ENCODE measurements at places on chromosomes 5 and 9. TPM values are rescaled to one million over a fixed set of nuclear protein-coding genes. Genes with fewer than 3 reads are reported as not detected.

- DNase-seq = no peak
Observed at GRCh38 chr5:68274847-68275651, 59.5 kb downstream of the PIK3R1 start.

DNA sequence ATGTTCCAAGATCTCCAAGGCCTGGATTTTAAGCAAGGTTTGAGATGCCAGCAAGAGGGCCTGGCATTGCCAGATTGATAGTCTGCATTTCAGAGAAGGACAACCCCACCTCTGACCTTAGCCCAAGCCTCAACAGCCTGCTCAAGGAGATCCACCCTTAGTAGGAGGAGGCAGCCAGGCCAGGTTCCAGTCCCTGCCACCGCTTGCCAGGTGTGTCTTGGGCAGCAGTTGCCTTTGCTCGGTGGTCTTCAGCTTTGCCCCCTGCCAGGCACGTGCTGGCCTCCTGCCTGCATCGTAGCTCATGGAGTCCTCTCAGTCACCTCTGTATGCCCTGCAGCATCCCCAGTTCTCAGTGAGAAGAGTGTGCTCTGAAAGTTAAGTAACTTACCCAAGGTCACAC is 134.2 kb downstream of the KCNIP1 start:
- no peak for DNase-seq

- no peak for DNase-seq
Observed at GRCh38 chr5:57327561-57328367, 153.9 kb downstream of the GPBP1 start.

DNA sequence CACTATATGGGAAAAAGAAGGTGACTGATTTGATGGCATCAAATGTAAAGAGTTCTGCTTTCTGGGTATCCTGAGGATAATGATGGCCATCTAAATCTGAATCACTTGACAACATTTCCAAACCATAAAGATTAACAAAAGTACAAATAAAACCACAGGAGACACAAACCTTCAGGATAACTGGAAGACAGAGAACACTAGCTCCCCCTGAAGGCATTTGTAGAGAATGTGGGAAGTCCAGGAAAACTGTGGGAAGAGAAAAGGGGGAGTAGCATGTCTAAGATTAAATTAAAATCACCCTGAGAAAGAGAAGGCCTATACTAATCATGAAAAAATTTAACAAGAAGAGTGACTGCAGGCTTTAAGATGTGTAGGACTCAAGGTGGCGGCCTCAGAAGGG is 116.2 kb downstream of the PRELID2 start:
- DNase-seq = no peak

GRCh38 chr9:9326749-9327148 is 1286.1 kb downstream of the PTPRD start:
- DNase-seq = no peak

DNA sequence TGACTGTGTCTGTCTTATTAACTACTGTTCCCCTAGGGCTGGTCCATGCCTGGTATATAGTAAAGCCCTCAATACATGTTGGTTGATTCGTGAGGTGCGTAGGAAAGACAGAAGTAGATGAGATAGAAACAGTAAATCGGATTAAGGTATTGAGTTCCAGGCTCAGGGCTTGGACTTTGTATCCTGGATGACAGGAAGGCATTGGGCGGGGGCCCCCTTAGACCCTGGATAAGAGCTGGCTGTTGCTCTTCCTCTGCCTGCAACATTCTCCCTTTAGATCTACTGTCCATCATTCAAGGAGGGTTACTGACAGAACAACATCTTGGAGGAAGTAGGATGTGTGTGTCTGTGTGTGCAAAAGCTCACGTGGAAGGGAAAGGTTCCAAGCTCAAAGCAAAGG is 31.2 kb upstream of the CTNNA1 start:
- no peak for DNase-seq

DNA sequence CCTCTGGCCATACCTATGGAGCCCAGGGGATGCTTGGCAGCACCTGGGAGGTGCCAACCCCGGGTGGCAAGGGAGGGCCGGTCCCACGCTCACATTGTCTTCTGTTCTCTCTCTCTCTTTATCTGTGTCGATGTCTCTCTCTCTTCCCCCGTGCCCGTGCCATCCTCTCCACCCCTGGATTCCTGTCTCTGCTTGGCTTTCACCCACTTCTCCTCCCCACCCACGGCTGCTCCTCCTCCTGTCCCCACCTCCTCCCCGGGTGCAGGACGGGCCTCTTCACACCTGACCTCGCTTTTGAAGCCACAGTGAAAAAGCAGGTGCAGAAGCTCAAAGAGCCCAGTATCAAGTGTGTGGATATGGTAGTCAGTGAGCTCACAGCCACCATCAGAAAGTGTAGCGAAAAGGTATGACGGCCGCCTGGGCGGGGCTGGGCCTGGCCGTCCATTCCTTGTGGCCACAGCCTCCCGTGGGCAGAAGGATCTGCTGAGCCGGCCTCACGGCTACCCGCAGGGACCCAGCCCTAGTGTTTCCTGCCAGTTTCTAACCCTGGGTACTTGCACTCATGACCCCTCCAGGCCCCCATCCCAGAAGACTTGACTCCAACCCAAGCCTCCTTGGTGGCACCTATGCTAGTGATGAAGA is 22.7 kb downstream of the DNM1 start:
- no peak for DNase-seq

- DNase-seq = no peak
Observed at GRCh38 chr5:135240781-135241360, 158.2 kb downstream of the MACROH2A1 start.

DNA sequence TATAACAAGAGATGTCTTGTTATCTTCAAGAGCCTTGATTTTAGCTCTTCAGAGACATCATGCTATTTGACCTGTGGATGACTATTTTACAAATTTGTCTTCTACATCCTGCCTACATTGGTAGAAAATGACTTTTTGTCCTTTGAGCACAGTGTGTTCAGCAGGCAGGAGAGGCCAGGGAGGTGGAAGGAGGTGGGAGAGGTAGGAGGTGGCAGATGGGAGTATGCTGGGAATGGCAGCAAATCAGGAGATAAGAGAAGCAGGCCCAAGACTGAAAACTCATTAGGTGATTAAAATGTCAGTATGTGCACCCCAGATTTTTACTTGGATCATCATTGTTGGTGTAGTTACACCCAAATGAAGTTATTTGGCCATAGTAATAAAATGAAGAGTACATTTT is 44.1 kb downstream of the PTPN3 start:
- DNase-seq = no peak

DNA sequence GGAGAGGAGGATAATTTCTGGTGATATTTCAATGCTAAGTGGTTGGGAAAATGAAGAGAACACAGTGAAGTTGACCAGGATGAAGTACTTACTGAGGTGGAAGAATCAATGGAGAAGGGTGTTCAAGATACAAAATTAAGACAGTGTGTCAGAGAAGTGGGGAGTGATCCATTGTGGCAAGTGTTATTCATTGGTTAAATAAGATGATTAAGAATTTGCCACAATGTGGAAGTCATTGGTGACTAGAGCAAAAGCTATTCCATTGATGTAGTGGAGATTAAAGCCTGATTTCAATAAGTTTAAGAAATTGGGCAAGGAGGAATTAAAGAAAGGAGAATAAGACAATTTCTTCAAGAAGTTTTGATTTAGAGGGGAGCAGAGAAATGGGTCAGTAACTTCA is 118.9 kb downstream of the GHR start:
- no peak for DNase-seq

GRCh38 chr5:110768138-110768860 is 29.5 kb downstream of the SLC25A46 start:
- no peak for DNase-seq

DNA sequence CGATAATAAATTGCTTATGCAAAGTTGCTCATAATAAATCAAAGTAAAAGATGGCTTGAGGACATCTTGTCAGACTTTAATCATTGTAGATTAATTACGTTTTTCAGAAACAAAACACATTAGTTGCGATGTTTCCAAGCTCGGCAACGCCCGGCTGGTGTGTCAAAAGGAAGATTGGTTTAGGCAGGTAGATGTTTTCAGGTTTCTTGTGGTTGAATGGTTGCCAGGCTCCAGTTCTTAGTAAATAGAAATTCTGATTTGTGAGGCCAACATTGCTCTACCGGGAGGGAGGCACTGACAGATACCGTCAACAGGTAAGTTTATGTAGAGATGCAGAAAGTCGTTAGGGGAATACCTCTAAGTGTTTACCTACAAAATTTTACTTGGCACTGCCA is 280.3 kb downstream of the NPR3 start:
- DNase-seq = no peak

DNA sequence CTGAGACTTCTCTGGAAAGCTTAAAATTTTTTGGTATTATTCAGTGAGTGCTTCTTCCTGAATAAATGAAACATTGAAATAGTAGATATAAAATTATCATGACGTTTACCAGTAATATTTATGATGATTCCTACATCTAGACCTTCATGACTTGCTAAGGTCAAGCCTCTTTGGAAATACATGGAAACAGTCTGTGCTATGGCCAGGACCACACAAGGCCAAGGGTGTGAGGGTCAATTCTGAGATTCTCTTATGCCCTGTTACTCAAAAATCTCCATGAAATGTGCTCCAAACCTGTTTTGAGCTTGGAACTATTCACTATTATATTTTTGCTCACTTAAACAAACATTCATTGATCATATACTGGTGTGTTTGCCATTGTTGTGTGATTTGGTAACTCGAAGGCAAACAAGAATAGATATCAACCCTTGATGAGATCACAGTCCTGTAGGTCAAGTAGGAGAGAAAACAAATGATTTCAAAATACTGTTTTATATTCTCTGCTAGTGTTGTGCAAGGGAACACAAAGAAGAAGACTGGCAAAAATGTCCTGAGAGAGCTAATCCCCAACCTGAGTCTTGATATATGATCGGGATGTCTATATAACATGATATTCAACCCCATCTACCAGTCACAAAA is 1254.9 kb upstream of the DMAC1 start:
- DNase-seq = no peak

DNA sequence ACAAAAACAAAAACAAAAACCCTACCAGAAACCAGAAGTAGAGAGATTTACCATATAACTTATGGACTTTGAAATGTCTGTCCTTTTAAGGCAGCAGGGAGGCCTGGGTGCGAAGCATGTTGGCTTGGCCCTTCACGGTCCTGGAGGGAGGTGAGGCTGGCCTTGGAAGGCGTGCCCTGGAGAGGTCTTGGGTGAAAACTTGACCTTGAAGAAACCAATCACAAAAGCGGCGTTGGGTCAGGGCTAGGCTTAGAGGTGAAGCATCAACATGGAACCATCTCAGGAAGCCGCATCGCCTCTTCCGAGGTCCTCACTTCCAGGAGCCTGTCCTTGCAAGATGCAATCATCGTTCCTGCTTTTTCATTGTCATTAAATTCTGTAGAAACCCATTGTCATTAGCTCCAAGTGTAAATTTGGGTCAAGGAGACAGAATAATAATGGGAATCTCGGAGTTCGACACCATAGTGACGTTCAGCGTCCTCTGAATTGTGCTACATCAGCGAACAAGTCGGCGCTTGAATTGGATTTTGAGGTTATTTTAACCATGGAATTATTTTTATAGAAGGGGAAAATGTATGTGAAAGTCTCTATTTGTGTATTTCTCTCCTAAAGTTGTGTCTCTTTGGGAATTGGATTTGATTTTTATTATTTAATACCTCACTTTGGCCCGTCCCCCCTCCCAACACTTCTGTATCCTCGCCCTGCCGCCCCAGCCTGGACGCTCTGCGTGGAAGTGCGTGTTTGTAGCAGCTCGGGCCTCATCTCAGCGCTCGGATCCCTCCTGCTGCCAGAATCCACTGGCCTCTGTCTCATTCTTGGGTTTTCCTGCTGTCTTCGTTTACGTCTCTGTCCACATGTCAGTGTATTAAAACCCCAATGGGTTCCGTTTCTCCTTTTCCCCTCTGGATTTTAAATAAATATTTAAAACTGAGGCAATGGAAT is 11.1 kb upstream of the ORM1 start:
- no peak for DNase-seq

GRCh38 chr5:34703767-34704713 is 47.9 kb downstream of the RAI14 start:
- DNase-seq = peak; percentile 65

DNA sequence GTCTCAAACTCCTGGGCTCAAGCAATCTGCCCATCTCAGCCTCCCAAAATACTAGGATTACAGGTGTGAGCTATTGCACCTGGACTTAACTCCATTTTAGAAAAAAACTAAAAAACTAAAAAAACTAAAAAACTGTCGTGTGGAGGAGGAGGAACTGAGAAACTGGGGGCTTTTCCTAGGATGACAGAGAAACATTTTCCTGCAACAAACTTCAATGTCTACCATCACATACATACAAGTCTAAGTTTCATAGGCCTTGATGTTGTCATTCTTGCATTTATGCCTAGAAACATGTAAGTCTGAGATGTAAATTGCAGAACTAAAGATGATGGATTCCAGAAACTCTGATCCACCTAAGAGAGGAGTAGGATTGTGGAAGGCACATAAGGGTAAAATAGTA is 556.8 kb downstream of the RAB3C start:
- DNase-seq = no peak

- DNase-seq = no peak
Observed at GRCh38 chr5:170246126-170246870, 13.5 kb downstream of the C5orf58 start.

- no peak for DNase-seq
Observed at GRCh38 chr5:102107865-102108264, 188.2 kb downstream of the SLCO4C1 start.

DNA sequence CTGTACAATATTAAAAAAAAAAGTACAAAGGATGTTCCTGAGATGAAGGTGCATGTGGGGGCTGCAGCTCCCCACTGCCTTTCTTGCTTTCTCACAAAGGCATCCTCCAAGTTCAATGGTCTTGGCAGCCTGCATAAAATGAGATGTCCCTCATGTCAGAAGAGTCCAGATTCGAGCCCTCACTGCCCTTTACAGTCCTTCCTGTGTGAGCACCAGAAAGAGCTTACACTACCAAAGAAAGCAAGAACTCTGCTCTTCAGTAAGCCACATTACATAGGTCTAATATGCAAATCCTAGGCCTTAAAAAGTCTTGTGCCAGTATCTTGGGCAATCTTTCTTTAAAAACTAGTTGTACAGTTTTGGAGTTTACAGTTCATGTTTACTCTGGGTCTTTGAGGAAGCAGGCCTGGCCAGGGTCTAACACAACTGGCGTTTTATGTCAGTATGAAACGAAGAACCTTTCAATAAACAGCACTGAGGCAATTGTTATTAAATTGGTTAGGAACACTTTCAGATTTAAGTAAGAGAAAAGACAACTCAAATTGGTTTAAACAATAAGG is 36.0 kb downstream of the CSF2 start:
- DNase-seq = no peak

- peak; percentile 98 for DNase-seq
Observed at GRCh38 chr5:141560725-141561483, 57.9 kb downstream of the DIAPH1 start.

- DNase-seq = no peak
Observed at GRCh38 chr5:3659907-3660306, 64.3 kb downstream of the IRX1 start.

The ALDOB gene
- 4.8 TPM for total RNA-seq

The PCDHGB2 gene
- total RNA-seq = 4.6 TPM

The EMB gene
- total RNA-seq = 7.7 TPM

The TMEM174 gene
- 4.3 TPM for total RNA-seq

The SLC46A2 gene
- 0.24 TPM for total RNA-seq

The SELENOP gene
- total RNA-seq = 148 TPM

The PCDHGA7 gene
- 7.0 TPM for total RNA-seq

The HK3 gene
- total RNA-seq = 4.6 TPM

The PCDHB4 gene
- total RNA-seq = 2.9 TPM

The OBP2B gene
- total RNA-seq = not detected

The ADAMTS19 gene
- total RNA-seq = 40.4 TPM
